Hypothalamus (tissue), 51 donors: ENCODE measurements at places on chromosomes 13 and 19.

- DNase-seq, result no peak
Measured at GRCh38 chr13:109576331-109576813, 210.0 kb downstream of the IRS2 start.

GRCh38 chr19:43773725-43774102, 7.1 kb downstream of the KCNN4 start:
- no peak for DNase-seq

GRCh38 chr19:2089001-2089711, 7.0 kb downstream of the MOB3A start:
- no peak for DNase-seq

- peak; percentile 91 for DNase-seq
Measured at GRCh38 chr19:20237773-20238623, 71.0 kb downstream of the ZNF486 start.

GRCh38 chr19:49422407-49423070, 702 bp downstream of the PTH2 start:
- DNase-seq, result no peak

GRCh38 chr19:15524781-15525180, 16.5 kb downstream of the CYP4F22 start:
- no peak for DNase-seq

GRCh38 chr19:36060430-36060829, 5.7 kb downstream of the WDR62 start:
- DNase-seq, result peak; percentile 71
